ENCODE measurements at places on chromosomes 11 and 22.

DNA sequence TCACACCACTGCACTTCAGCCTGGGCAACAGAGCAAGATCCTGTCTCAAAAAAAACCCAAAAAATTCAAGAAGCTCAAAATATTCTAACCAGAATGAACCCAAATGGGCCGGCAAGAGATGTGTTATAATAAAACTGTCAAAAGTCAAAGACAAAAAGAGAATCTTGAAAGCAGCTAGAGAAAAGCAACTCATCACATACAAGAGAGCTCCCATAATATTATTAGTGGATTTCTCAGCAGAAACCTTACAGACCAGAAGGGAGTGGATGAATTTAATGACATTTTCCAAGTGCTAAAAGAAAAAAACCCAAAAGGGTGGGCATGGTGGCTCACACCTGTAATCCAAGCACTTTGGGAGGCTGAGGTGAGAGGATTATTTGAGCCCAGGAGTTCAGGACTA, 22.9 kb upstream of the HORMAD2 start:
- no peak for DNase-seq

DNA sequence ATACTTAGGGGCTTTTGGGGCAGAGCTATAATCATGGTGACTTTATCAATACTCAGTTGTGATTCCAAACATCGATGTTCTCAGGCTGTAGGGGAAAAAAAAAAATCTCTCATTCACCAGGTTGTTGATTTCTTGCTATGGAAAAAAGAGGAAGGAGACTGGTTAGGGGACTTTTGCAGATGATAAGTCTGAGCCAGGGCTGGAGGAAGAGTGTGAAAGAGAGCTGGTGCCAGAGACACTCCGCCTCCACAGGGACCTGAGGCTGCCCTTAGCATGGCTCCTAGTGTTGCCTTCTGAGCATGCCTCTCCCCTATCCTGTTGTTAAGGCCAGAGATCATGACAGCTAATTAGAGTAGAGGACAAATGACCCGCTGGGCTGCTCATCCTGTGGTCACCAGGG, 16.9 kb downstream of the UPB1 start:
- DNase-seq, result peak; percentile 88

GRCh38 chr11:19734171-19734570, 21.5 kb downstream of the NAV2 start:
- no peak for DNase-seq

GRCh38 chr11:57202281-57202680, 20.5 kb downstream of the LRRC55 start:
- no peak for DNase-seq

Data from suppressor macrophage treated with lipopolysaccharide for 1 hour (primary cell).